ENCODE measurements at places on chromosomes 1 and 21.

DNA sequence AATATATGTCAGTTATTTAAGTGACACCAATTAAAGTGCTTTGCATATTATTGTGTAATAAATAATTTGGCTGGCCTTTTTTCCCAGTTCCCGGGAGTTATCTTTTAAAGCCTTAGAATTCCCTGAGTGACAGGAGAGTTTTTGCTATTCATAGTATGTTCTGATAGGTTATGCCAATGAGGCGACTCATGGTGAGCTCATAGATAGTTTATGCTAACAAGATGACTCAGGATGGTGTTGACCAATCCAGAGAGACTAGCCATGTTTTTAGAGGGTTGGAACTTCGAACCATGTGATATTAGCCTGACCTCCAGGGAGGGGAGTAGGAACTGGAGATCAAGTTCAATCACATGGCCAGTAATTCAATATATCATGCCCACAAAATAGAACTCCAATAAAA, 310.8 kb downstream of the USP25 start:
- DNase-seq, result no peak

GRCh38 chr1:177620636-177621190, 349.1 kb downstream of the SEC16B start:
- no peak for DNase-seq

- DNase-seq, result no peak
Observed at GRCh38 chr1:157450106-157450505, 102.2 kb downstream of the FCRL5 start.

DNA sequence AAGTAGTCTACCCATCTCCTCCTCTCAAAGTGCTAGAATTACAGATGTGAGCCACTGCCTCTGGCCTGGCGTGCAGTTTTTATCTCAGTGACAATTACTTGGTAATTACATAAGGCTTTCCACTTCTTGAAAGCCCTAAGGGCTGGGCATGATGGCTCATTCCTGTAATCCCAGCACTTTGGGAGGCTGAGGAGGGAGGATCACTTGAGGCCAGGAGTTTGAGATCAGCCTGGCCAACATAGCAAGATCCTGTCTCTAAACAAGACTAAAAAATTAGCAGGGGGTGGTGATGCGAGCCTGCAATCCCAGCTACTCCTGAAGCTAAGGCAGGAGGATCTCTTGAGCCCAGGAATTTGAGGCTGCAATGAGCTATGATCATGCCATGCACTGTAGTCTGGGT, 7.7 kb downstream of the HHAT start:
- no peak for DNase-seq

DNA sequence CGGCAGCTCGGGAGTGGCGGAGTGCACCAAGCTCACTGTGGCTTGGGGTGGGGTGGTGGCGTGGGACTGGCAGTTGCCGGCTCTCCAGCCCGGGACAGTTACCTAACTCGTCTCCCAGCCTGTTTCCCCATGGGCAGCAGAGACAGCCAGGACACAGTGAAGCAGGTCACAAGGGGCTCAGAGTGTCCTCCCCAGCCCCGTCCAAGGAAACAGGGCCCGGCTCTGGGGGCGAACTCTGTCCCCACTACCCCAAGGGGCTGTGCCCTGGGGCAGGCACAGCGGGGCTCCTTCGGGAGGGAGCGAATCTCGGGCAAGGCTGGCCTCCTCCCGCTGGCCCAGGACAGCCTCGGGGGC, 759 bp downstream of the GPR157 start:
- DNase-seq, result no peak

- DNase-seq, result no peak
Observed at GRCh38 chr1:29532751-29533150, 296.4 kb downstream of the PTPRU start.

DNA sequence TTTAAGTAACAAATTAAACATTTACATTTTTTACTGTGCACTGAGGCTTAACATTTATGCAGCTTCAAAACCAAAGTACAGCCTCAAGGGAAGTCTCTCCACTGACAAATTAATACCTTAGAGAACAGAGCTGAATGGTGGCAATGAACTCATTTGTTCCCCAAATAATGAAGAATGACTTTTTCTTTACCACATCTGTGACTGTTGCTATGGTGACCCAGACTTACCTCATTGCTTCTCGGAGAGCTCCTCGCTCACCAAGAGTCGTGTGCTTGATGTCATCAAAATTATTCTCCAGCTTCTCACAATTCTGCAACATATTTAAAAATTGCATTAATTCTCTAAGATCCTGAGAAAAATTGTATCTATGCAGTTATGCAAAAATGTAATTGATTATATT, 92.9 kb downstream of the DPYD start:
- peak; percentile 15 for DNase-seq

DNA sequence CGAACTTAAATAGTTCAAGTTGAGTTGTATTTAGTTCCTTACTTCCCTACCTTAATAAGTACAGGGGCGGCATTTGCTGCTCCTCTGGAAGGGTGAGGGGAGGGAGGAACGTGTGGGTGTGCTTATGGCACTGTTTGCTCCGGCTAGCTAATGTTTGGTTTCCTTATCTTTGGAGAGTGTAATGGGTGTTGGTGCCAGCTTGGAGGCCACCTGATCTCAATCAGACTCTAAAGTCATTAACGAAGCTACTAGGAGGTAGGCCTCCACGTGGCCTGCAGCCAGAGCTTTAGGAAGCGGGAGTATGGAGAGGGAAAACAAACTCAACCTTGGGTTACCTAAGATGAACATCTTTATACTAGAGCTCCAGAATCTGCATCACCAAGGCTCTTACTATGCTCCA, 43.0 kb upstream of the RAP1A start:
- DNase-seq, result no peak

DNA sequence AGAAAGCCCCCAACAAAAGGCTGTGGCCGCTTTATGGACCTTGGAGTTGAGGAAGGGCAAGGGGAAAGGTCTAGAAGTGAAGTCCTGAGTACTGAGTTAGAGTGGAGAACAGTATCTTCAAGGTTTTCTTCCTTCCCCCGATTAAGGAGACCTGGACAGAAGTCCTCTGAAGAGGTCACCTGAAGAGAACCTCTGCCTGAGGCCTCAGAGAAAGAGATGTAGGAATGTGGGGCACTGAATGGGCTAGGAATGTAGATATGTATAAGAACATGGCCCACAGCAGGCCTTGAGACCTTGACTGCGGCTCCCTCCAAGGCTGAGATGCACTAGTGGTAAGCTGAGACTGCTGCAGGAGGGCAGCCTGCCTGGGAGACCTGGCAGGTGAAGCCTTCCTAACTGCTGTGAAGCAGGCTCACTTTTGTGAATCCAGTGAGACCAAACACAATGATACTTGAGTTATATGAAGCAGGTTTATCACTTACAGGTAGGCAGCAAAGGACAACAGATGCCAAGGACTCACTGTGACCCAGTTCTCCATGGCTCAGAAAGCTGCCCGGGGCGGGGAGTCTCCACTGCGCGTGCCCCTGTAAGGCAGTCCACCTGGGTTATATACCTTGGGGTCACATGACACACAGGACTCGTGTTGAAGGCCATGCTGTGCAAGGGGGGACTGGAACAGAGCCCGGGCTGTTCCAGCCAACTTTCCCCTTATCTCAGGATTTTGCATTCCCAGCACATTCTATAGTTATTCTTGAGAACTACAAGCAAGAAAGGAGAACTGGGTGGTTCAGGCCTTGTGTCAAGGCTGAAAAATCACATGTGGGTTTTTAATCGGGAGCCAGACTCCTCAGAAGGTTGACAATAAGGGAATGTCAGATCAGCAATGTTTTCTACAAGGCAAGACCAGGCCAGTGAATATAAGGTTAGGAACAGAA, 78.8 kb upstream of the PPM1J start:
- no peak for DNase-seq

- DNase-seq, result no peak
Observed at GRCh38 chr1:234593771-234594504, 16.0 kb downstream of the IRF2BP2 start.

DNA sequence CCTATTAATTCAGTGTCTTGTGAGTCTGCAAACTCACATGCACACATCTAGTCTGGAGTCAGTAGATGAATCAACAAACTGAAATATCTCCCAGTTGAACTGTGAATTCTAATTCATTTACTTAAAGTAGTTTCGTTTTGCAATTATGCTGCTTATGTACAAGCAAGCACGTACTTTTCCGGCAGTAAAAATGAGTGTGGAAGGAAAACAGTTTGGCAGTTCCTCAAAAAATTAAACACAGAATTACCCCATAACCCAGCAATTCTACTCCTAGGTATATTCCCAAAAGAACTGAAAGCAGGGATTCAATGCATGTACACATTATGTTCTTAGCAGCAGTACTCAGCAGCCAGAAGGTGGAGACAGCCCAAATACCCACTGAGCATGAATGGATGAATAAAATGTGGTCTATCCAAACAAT, 49.3 kb downstream of the GNB1 start:
- peak; percentile 18 for DNase-seq

- DNase-seq, result no peak
Observed at GRCh38 chr1:201108614-201109013, 3.6 kb downstream of the CACNA1S start.

DNA sequence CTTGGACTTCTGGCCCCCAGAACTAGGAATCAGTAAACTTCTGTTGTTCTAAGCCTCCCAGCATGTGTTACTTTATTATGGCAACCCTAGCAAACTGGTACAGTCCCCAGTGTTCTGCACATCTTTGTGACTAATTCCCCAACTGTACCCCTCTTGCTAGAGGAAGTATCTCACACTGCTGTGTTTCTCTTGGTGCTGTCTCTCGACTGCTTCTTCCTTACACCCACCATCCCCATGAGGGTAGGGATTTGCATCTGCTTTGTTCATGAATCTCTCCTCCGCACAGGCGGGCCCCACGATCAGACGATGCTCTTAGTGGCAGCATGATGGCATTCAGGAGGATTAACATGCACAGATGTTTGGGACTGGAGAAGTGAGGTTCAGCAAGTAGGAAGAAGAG, 46.7 kb downstream of the CLIC6 start:
- DNase-seq, result no peak

DNA sequence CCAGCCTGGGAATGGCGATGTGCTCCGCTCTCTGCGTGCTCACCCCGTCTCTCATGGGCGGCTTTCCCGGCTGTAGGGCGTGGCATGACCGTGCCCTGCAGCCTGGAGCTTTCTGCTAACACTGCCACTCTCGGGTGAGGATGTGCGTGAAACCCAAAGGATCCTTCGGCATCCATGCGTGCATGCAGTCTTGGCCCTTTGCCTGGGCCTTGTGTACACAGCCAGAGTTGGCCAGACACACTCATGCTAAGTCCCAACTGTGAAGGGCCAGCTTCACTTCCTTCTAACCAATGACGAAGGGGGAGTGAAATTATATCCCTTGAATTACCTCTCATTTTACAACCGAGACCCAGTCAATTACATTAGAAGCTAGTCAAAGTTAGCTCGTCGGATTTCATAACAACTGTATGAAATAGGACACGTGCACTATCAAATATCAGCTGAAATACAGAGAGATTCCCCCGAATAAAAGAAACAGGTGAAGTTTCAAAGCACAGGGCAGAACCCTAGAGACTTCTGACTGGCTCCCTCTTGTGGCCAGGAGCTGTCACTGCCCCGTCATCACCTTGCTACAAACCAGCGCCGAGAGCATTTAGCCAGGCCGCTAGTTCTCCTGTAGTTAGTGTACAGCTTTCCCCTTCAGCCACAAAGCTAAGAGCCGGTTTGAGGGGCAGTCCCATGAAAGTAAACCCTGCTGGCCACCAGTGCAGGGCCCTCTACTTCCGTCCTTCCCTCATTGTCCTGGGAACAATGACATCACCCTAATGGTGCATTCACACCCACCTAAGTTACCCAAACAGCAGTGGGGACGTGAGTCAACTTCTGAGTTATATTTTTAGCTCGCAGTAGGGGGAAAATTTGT, 63.4 kb upstream of the COA6 start:
- DNase-seq, result peak; percentile 55

- DNase-seq, result no peak
Observed at GRCh38 chr1:80498673-80499072, 1302.1 kb upstream of the ADGRL2 start.

GRCh38 chr1:68798071-68798470, 301.2 kb upstream of the DEPDC1 start:
- DNase-seq, result no peak

GRCh38 chr1:226687426-226687825, 51.7 kb downstream of the ITPKB start:
- peak; percentile 19 for DNase-seq

GRCh38 chr1:54199151-54199764, 572 bp downstream of the CYB5RL start:
- no peak for DNase-seq

DNA sequence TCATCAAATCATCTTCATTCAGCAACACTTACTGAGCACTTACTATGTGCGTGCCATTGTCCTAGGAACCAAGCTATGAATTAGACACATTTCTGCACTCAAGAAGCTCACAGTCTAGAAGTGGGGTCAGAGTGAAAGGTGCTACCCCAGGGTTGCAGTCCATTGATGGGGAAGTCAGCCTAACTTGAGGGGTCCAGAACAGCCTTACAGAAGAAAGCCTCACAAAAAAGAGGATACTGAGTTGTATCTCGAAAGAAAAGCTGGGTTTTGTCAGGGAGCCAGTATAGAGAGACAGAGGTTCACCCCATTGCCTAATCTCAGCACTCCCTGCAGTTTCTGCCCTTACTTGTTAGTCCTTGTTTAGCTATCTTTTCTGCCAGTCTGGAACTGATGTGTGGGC, 153.1 kb upstream of the JUN start:
- DNase-seq, result no peak

DNA sequence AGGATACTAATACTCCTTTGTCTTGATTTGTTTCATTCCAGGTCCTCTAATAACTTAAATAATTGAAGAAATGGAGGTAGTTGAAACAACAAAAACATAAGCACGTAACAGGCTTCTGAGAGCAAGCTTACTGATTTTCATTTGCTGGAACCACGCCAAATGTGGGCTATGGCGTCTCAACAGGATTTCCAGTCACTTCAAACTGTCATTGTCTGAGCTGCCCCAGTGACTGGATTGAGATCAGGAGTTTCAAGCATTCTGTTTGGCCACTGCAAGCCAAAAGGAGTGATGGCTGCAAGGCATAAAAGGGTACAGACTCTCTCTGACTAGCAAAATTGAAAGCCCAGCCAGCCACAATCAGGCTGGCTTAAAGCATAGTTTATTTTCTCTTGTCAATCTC, 289.9 kb downstream of the DPYD start:
- no peak for DNase-seq

- DNase-seq, result no peak
Observed at GRCh38 chr1:70071601-70072000, 133.8 kb downstream of the LRRC40 start.

GRCh38 chr1:118007391-118007790, 77.9 kb downstream of the WDR3 start:
- DNase-seq, result no peak

GRCh38 chr21:45013260-45013841, 61.0 kb upstream of the ADARB1 start:
- no peak for DNase-seq

Measured in MV-4-11 (cell line).